Psoas muscle (tissue), 8 donors: ENCODE measurements at places on chromosomes 16 and 17. TPM values are rescaled to one million over a fixed set of nuclear protein-coding genes. Genes with fewer than 3 reads are reported as not detected.

- DNase-seq = no peak
Measured at GRCh38 chr16:83355570-83356218, 452.1 kb upstream of the HSBP1 start.

- DNase-seq = no peak
Measured at GRCh38 chr16:11121083-11121608, 134.9 kb downstream of the SOCS1 start.

GRCh38 chr17:77248216-77249114 is 107.7 kb downstream of the SEC14L1 start:
- no peak for DNase-seq

DNA sequence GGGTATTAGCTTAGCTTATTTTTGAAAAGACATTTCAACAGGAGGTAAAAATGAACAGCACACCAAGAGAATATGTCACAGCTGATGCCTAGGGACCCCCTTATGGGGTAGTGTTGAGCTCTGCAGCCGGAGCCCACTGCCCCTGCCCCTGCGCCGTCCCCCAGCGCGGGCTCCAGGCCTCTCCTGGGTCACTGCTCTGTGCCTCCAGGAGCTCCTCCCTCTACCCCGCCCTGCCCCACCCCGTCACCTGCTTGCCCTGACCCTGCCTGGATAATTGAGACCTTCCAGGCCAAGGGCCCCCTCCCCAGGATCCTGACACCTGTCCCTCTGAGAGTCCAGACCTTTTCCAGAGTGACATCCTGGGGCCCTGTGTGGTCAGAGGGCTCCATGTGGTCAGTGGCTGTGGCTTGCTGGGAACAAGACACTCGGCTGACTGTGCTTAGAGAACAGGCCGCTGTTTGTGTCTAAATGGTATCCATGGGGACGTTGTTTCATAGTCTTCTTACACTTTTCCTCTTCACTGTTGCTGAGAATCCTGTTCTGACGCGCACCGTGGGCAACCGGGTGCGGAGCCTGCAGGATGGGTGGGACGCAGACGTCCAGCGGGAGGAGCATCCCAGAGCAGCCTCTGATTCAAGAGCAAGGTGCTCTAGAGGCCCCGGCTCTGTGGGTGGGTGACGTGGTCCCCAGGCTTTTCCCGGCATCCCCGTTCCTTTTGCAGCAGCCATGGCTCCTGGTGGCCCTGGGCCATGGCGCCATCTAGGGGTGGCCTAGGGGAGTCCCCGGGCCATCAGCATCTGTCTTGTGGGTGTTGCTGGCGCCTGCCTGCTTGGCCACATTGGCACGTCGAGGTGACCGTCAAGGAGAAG is 20.0 kb upstream of the WFIKKN1 start:
- peak; percentile 75 for DNase-seq

DNA sequence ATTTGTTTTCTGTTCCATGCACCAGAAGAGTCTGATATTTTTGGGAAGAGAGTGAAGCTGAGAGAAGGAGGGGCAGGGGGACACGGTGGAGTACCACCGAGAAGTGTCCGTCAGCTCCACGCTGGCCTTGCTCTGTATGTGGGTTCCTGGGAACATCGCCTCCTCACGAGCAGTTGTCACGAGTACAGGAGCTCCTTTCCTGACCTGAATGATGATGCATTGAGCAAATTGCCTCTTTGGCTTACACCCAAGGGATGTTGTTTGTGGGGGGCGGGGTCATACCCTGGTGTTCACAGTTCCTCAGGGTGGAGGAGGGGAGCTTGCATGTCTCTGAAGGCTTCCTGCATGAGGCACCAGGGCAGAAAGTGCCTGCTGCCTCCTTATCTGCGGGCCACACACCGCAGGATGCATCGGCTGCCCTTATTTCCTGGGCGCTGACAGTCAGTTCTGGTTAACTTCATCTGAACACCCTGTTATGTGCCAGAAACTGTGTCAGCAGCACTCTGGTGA is 36.2 kb downstream of the RGS9 start:
- no peak for DNase-seq

GRCh38 chr16:65538976-65539375 is 417.1 kb upstream of the CDH11 start:
- DNase-seq = no peak

DNA sequence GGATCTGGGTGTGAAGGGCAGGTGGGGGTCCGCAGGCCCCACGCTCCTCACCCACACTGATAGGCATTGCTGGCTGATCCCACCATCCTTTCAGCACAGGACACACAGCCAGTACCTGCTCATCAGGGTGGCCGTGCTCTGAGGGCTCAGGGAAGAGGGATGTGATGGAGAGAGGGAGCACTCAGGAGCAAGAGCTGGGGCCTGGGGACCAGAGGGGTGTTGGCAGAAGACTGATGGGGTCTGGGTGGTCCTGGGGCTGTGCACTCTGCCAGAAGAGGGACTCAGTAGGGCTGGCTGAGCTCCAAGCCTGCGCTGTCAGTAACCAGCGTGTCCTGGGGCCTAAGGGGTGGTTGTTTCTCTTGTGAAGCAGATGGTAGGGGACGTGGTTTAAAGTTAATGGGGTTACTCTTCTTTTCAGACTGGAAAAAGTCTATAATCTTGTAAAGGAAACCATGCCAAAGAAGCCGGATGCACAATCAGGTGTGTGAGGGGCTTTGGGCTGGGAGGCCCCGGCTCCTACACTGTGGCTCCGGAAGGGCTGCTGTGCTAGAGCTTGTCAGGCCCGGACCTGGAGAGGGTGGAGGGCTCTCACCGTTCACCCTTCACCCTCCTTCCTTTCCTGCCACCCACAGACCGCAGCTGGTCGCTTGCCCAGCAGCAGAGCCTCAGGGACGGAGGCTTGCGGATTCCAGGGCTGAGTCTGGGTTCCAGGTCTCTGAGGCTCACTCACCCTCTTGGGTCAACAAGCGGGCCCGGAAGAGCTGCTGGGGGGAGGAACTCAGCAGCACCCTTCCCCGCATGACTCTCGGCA is 27.8 kb downstream of the POLR3E start:
- no peak for DNase-seq

- DNase-seq = no peak
Measured at GRCh38 chr16:57734308-57734924, 1.2 kb upstream of the KATNB1 start.

- no peak for DNase-seq
Measured at GRCh38 chr17:43719578-43719977, 39.0 kb downstream of the SOST start.

- no peak for DNase-seq
Measured at GRCh38 chr16:80377096-80377956, 163.5 kb upstream of the DYNLRB2 start.

DNA sequence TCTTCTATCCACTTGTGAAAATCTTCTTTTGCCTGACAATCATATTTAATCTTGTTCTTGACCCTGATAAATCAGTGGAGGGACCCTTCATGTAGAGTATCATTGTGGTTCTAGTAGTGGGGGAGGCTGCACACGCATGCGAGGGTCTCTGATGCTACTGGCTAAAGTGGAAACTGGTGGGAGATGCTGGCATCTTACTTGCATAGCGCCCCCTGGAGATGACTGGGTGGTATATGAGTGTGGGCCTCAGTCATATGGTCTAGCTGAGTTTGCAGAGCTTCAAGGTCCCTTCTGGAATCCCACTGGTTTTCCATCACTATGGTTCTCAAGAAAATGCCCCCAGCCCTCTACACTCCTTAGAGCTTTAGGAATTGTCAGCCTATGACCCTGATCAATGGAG is 236.4 kb upstream of the AXIN2 start:
- no peak for DNase-seq

DNA sequence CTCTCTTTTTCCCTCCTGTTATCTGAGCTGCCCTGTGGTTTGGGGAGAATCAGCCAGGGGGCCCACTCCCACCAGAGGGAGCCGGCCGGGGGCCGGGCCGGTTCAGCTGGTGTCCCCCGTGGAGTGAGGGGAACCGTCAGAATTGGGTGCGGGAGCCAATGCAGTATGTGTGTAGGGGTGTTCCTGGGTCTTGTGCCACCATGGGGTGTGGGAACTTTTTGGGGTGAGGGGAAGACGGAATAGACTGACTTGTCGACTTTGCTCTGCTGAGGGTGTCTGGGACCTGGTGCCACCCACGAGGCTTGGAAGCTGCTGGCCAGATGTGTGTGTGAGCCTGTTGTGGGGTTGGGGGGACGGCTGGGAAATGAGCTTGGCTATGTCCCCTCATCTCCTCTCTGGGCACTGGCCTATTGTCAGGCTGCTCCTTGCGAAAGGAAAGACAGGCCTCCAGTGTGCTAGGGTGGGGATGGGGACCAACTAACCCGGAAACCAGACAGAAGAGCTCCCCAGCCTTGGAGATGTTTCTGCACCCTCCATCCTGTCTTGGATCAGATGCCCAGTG is 9.9 kb downstream of the RARA start:
- DNase-seq = no peak

DNA sequence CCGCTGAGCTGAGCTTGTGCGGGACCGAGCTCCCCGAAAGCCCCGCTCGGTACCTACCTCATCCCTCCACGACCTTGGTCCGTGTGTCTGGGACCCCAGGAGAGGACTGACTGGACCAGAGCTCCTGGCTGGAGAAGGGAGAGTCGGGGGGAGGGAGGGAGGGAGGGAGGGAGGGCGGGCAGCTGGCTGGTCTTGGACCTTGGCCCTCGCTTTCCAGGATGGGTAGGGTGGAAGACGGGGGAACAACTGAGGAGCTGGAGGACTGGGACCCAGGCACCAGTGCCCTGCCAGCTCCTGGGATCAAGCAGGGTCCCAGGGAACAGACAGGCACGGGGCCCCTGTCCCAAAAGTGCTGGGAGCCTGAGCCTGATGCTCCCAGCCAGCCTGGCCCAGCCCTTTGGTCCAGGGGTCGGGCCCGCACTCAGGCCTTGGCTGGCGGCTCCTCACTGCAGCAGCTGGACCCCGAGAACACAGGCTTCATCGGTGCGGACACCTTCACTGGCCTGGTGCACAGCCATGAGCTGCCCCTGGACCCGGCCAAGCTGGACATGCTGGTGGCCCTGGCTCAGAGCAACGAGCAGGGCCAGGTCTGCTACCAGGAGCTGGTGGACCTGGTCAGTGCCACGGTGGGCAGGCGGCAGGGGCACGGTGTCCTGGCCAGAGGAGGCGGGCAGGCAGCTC is 553 bp downstream of the RHBDL1 start:
- DNase-seq = no peak

DNA sequence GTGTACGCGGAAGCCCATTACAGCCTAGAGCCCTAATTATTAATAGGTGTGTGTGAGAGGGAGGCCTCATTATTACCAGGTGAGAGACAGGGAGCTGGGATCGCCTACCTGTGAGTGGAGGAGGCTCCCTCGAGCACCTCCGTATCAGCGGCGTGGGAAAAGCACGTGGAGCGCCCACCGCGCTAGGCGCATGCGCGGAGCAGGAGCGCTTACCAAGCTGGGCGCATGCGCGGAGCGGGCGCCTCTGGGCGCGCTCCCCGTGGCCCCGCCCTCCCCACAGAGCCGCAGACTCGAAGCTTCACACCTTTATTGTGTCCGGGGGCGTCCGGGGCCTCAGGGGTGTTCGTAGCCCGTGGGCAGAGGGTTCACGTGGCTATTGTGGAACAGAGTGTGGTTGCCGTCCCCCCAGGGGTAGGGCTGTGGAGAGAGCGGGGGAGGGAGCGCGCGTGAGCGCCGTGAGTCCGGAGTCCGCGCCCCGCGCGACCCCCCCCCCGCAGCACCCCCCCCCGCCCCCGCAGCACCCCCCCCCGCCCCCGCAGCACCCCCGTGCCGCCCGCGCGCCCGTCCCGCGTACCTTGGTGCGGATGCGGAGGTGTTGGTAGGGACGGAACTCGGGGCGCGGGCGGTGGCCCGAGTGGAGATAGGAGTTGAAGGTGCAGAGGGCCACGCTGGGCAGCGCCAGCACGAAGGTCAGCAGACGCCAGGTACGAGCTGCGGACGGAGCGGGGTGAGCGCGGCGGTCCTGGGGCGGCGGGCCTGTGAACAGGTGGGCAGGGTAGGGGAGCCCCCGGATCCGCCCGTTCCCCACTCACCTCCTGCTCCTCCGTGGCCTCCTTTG is 500 bp downstream of the COX6A2 start:
- peak; percentile 80 for DNase-seq

DNA sequence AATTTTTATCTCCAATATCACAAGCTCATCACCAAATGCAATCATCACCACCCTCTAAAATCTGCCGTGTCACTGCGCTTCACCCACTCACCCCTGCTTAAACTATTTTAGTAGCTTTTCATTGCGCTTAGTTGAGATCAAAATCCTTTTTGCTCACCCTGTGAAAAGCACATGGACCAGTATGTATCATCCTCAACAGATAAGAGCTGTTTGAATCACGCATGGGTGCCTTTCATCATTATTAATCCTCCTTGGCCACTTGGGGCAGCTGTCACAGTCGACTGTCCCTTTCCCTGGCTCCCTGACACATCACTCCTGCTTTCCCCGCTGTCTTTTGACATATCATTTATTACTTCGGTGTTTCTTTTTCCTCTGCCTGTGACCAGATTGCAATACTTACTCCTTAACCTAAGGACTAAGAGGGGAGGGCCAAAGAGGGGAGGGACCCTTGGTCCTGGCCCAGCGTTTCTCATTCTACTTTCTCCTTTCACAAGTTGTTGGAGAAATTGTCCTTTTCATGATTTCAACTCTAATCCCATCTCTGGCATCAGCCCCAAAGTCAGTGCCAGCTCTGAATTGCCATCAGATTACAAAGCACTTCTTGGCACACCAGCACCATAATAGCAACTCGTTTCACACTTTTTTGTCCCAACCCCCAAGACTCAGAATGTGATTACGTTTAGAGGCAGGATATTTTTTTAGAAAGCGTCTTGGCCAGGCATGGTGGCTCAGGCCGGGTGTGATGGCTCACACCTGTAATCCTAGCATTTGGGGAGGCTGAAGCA is 8.6 kb upstream of the KDM6B start:
- DNase-seq = no peak

DNA sequence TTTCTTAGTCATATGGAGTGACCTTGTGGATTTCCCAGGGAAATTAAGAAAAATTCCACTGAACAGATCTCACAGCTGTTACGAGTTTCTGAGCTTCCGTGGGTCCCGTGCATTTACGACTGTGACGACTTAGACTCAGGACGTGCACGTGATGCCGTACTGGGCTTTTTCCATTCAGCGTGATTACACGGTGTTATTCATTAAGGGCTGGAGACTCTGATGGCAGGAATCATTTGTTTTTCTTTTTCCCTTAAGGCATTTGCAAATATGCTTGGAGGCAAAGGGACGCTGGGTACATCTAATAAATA is 57.2 kb downstream of the TBC1D16 start:
- DNase-seq = no peak

- DNase-seq = no peak
Measured at GRCh38 chr16:78972986-78973385, 627.6 kb downstream of the MAF start.

DNA sequence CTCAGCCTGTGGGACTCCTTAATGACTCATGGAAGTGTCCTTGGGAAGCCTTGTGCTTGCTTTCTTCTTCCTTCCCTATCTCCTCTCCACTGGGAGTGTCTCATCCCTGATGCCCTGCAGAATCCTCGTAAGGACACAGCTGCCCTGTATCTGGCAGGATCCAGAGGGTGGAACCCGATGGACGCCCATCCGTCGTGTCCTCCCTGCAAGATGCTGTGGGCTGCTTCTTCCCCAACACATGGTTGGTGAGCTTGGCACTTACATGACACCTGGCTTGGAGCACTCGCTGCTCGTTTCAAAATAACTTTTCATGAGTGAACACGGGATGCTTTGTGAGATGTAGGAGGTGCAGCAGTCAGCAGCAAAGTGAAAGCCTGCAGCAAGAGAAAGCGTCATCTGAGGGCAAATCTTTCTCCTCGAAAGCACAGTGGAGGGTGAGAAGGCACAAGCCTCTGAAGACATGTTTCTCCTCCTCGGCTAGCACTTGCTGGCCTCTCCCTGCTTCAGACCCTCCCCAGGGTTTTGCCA is 3.3 kb downstream of the CCL15 start:
- no peak for DNase-seq

DPEP3 gene
- 0.17 TPM for total RNA-seq

ASPA gene
- 4.5 TPM for total RNA-seq

CRLF3 gene
- total RNA-seq = 5.0 TPM

KRT12 gene
- total RNA-seq = not detected

CA5A gene
- not detected for total RNA-seq

AGRP gene
- total RNA-seq = not detected

KCNH6 gene
- total RNA-seq = not detected

PRR35 gene
- not detected for total RNA-seq
